ENCODE measurements at places on chromosomes 3 and 15. TPM values are rescaled to one million over a fixed set of nuclear protein-coding genes. Genes with fewer than 3 reads are reported as not detected.

GRCh38 chr3:67468511-67468910 is 185.9 kb downstream of the SUCLG2 start:
- H3K27me3 ChIP-seq = no peaks in the 10 kb centered on the region
- H3K36me3 ChIP-seq = peaks cover 2% of the 10 kb centered on the region
- H3K4me1 ChIP-seq = no peaks in the 10 kb centered on the region
- no peak overlapping the region for H3K27ac ChIP-seq

DNA sequence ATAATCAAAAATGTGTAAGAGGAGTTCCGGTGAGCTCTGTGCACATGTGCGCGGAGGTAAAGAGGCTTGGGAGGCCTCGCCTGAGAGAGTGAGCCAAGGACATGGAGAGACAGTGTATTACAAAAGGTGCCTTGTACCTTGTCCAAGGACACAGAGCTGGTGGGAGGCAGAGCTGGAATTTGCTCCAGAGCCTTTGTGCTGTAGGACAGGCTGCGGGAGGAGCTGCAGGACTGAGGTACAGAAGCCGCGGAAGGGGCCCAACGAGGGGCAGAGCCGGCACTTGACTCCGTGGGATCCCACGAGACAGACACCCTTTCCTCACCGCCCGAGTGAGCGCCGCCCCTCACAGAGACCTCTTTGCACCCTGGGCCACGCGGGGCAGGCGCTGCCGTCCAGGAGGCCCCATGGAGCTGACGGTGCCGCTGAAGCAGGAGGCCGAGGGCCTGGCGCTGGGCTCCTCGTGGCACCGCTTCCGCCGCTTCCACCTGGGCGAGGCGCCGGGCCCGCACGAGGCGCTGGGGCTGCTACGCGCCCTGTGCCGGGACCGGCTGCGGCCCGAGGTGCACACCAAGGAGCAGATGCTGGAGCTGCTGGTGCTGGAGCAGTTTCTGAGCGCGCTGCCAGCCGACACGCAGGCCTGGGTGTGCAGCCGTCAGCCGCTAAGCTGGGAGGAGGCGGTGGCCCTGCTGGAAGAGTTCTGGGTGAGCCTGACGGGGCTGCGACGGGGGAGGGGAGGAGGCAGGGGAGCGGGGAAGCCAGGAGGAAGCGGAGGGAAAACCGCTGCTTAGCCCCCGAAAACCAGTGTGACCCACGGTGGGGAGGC is 68.7 kb downstream of the SLTM start:
- no peaks in the 10 kb centered on the region for H3K27me3 ChIP-seq
- H3K36me3 ChIP-seq = no peaks in the 10 kb centered on the region
- H3K4me3 ChIP-seq = no peak overlapping the region
- DNase-seq = no peak
- no peak overlapping the region for H3K27ac ChIP-seq
- H3K4me1 ChIP-seq = no peaks in the 10 kb centered on the region

- no peaks in the 10 kb centered on the region for H3K36me3 ChIP-seq
- no peak overlapping the region for H3K4me3 ChIP-seq
- no peaks in the 10 kb centered on the region for H3K27me3 ChIP-seq
- DNase-seq = peak; percentile 91
These were observed 1.3 kb upstream of the USP3 start for GRCh38 chr15:63502843-63503738.

- H3K36me3 ChIP-seq = no peaks in the 10 kb centered on the region
- H3K4me1 ChIP-seq = no peaks in the 10 kb centered on the region
- no peaks in the 10 kb centered on the region for H3K27me3 ChIP-seq
- H3K4me3 ChIP-seq = no peak overlapping the region
These were observed 239.4 kb downstream of the OXSM start for GRCh38 chr3:26029321-26029720.

DNA sequence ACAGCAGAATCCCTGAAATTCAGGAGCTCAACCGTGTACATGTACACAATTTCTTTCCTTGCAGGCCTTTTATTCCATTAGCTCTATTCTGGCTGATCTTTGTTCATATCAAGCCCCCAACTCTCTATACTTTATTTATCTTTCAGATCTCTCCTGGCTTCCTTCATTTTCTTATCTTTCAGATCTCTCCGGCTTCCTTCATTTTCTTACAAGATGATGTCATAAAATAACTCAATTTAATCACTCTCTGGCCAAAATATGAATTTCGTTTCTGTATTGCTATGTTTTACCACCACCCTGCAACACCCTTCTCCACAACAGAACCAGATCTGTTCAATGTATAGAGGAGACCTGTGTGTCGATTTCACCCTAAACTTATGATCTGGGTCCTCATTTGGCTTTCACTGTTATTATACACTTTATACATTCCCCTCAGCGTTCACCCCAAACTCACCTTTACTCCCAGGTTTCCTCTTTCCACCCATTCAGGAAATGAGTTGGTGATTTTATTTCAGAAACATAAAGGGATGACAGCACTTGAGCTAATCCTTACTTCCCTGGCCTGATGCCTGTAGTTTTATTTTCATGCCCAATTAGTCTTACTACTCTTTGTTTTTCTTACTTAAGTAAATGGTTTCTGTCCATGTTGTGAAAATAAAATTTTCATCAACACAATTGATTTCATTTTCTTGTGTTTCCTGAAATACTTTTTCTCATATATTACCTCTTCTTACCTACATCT is 195.5 kb downstream of the BCHE start:
- peaks cover 25% of the 10 kb centered on the region for H3K4me1 ChIP-seq
- no peak overlapping the region for H3K4me3 ChIP-seq
- peaks cover 9% of the 10 kb centered on the region for H3K27me3 ChIP-seq
- H3K36me3 ChIP-seq = no peaks in the 10 kb centered on the region
- H3K27ac ChIP-seq = no peak overlapping the region
- DNase-seq = peak; percentile 63

- DNase-seq = no peak
- peaks cover 21% of the 10 kb centered on the region for H3K4me1 ChIP-seq
- H3K27me3 ChIP-seq = no peaks in the 10 kb centered on the region
- H3K27ac ChIP-seq = no peak overlapping the region
These were observed 2.8 kb upstream of the ISG20 start for GRCh38 chr15:88636050-88636449.

GRCh38 chr3:69232482-69232881 is 110.1 kb upstream of the LMOD3 start:
- peaks cover 16% of the 10 kb centered on the region for H3K4me1 ChIP-seq
- peaks cover 5% of the 10 kb centered on the region for H3K36me3 ChIP-seq
- H3K27me3 ChIP-seq = no peaks in the 10 kb centered on the region
- no peak overlapping the region for H3K27ac ChIP-seq

- no peaks in the 10 kb centered on the region for H3K36me3 ChIP-seq
- peaks cover 39% of the 10 kb centered on the region for H3K4me1 ChIP-seq
- H3K27me3 ChIP-seq = no peaks in the 10 kb centered on the region
- DNase-seq = no peak
- H3K4me3 ChIP-seq = no peak overlapping the region
- no peak overlapping the region for H3K27ac ChIP-seq
These were observed 53.5 kb downstream of the SUCNR1 start for GRCh38 chr3:151926956-151927355.

DNA sequence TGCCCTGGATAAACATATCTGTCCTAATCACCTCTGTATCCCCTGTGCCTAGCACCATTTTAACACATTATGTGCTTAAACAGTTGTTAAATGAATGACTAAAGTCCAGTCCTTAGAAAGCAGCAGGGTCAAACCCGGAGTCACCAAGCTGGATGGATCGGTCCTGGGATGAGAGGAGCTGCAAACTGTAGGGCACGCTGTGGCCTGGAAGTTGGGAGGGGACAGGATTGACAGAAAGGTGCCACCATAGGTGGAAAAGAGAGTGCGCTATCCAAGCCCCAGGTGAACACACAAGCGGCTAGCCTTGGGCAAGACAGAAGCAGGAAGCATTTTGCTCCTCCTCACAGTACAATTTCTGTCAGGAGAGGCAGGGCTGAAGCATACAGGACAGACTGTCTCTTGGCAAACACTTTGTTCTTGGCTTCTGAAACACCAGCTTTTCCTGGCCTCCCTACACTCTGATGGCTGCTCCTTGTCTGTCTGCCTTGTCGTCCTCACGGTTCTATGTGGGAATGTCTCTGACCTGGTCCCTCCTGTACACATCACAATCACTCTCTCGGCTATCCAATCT is 48.4 kb upstream of the KY start:
- H3K4me3 ChIP-seq = no peak overlapping the region
- H3K27ac ChIP-seq = no peak overlapping the region
- no peaks in the 10 kb centered on the region for H3K4me1 ChIP-seq

DNA sequence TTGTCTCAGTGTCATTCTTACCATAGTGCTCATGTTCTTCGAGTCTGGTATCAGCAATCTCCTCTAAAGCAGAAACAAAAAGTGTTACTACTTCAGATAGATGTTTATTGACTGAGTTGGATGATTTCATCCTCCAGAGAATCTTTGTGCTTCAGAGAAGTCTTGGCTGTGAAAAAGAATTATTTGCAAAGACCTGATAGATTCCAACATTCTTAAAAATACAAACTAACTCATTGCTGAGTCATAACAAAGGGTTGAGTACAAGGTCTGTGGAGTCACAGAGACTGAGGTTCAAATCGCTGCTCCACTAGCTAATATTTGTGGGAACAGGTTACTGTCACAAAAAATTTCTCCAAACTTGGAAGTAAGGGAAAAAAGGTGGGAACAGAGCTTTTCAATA is 9.0 kb upstream of the STRIT1 start:
- no peak for DNase-seq
- H3K4me1 ChIP-seq = peaks cover 5% of the 10 kb centered on the region
- no peak overlapping the region for H3K4me3 ChIP-seq

AADAC gene
- 0.27 TPM for total RNA-seq

GRCh38 chr3:171489348-171489747 is 29.1 kb upstream of the TNIK start:
- H3K36me3 ChIP-seq = no peaks in the 10 kb centered on the region
- no peaks in the 10 kb centered on the region for H3K27me3 ChIP-seq
- no peak overlapping the region for H3K27ac ChIP-seq
- no peaks in the 10 kb centered on the region for H3K4me1 ChIP-seq
- no peak for DNase-seq

DNA sequence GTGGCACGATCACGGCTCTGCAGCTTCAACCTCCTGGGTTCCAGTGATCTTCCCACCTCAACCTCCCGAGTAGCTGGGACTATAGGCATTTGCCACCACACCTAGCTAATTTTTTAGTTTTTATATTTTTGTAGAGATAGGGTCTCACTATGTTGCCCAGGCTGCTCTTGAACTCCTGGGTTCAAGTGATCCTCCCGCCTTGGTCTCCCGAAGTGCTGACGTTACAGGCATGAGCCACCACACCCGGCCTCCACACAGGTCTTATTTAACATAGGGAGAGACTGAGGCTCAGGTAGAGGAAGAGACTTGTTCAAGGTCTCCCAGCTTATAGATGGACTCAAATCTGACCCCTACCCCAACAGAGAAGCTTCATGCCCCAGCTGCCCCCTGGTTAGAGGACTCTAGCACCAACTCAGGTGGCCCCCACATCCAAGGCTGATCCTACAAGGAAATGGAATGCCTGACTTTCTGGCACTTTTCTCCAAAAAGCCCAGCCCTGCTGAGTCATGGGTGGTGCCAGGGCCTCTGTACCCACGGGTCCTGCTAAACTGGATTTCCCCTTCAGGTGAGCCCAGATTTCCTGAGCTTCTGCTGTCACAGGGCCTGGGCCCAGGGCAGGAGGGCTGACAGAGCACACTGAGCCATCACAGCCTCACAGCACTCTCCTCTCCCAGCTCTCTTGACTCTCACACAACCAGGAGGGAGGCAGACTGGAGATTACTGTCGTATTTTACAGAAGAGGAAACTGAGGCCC is 5.6 kb downstream of the TMEM40 start:
- H3K4me3 ChIP-seq = no peak overlapping the region
- no peaks in the 10 kb centered on the region for H3K27me3 ChIP-seq
- peaks cover 3% of the 10 kb centered on the region for H3K4me1 ChIP-seq
- H3K36me3 ChIP-seq = no peaks in the 10 kb centered on the region

DNA sequence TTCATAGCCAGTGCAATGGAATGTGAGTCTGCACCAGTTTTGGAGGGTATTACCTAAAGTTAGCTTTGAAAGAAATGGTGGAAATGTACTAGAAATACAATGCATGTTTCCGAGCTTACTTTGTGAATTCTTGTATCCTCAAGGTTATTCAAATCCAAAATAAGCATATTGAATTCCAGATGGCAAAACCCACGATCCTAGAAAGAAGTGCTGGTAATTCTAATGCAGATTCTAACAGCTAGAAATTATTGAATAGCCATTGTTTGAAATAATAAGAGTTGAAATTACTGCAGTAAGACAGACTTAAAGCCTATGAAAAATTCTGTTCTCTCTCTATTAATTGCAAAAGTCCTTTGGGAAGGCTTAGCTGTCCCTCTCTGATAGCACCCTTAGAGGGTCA is 258.4 kb downstream of the CHL1 start:
- no peaks in the 10 kb centered on the region for H3K36me3 ChIP-seq
- no peak overlapping the region for H3K4me3 ChIP-seq
- H3K27me3 ChIP-seq = no peaks in the 10 kb centered on the region
- no peak overlapping the region for H3K27ac ChIP-seq

DNA sequence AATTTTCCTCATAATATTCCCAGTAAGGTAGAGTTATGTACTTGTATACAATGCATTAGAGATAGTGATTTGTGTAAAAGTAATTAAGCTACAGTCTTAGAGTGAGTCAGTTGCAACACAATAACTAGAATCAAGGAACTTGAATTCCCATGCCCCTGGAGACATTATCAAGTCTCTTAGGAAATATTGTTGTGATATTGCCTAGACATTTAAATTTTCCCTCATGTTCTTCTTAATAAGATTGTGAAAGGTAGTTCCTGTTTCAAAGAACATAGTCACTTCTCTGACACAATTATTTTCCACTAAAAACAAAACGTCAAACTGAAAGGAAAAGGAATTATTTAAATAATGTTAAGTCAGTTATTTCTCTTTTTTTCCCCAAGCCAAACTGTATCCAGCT is 13.0 kb upstream of the ATP1B3 start:
- peaks cover 19% of the 10 kb centered on the region for H3K4me1 ChIP-seq
- H3K36me3 ChIP-seq = no peaks in the 10 kb centered on the region
- no peak overlapping the region for H3K4me3 ChIP-seq
- H3K27me3 ChIP-seq = no peaks in the 10 kb centered on the region
- DNase-seq = peak; percentile 30
- H3K27ac ChIP-seq = no peak overlapping the region

- H3K36me3 ChIP-seq = no peaks in the 10 kb centered on the region
- H3K4me3 ChIP-seq = no peak overlapping the region
- H3K27ac ChIP-seq = no peak overlapping the region
These were observed 11.1 kb upstream of the ECT2 start for GRCh38 chr3:172739462-172739861.

DNA sequence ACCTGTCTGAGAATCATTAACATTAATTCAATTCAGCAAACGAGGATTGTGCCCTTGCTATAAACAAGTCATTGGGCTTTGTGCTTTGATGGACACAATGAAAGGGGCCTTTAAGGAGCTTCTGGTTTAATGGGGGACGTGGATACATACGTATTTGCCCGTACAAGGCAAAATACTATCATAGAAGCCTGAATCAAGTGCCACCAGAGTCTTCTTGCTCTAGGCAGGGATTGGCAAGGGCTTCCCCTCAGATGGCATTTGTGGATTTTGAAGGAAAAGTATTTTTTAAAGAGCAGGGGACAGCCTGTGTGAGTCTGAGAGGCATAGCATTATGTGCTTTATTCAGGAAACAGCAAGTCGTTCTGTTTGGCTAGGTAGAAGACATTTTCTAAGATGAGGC is 83.7 kb upstream of the NEDD4 start:
- H3K36me3 ChIP-seq = no peaks in the 10 kb centered on the region
- DNase-seq = no peak
- no peak overlapping the region for H3K27ac ChIP-seq
- no peaks in the 10 kb centered on the region for H3K27me3 ChIP-seq

NR2E3 gene
- 0.25 TPM for total RNA-seq

FBXW12 gene
- total RNA-seq = not detected

Measured in endothelial cell of umbilical vein (primary cell).